Fibroblast of skin of abdomen (primary cell): ENCODE measurements at places on chromosomes 11 and 22.
A peak's percentile ranks its signal among the peaks of the same experiment; 100 is the strongest.

DNA sequence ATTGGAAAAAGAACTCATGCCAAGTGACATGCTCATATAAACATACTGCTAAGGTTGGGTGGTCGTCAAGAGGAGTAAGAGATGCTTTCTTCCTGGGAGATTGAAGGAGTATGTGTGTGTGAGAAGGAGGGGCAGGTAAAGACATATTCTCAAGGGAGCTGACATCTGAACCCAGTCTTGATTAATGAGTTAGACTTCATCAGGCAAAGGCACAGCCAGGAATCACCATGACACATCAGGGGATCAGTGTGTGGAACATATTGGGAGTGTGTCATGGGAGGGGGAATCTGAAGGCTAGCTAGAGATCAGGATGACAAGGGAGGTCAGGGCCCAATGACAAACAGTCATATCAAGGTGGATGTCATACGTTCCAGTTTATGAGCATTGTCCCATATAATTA, 14.9 kb downstream of the CNTF start:
- DNase-seq: no peak

DNA sequence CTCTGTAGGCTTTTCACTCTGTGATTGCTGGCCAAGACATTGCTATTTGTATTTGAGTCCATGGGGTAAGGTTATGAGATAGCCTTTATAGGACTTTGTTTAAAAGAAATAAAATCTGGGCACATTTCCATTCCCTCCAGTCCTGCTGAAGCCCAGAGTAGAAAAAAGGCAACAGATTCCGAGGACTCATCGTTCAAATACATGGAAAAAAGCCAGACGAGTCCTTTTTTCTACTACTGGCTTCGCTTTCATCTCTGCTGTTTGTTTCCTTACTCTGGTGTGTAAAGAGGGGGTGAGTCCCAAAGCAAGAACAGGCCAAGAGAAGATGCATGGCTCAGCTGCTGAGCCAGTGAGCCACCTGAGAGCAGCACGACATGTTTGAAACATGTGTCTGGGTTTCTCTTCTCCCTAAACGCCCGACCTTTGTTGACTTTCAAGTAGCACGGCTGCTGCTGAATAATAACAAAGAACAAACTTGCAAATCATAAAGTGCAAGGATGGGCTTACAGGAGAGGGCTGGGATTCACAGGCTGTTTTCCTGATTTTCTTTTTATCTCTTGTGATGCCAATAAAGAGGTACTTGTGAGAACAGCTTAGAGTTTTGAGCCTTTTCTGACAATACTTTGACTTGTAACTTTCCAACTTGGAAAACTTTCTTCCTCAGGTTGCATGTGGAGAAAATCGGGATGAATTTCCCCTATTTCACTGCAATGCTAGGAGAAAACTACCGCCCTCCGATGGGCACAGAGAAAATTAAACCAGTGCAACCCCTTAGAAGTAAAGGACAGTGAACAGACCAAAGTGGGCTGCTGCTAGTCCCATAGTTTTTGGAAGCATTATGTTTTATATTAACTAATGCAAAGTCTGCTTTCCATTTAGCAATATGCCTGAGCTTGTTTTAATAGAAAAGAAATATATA, 195.2 kb upstream of the RAG2 start:
- no peak for DNase-seq

DNA sequence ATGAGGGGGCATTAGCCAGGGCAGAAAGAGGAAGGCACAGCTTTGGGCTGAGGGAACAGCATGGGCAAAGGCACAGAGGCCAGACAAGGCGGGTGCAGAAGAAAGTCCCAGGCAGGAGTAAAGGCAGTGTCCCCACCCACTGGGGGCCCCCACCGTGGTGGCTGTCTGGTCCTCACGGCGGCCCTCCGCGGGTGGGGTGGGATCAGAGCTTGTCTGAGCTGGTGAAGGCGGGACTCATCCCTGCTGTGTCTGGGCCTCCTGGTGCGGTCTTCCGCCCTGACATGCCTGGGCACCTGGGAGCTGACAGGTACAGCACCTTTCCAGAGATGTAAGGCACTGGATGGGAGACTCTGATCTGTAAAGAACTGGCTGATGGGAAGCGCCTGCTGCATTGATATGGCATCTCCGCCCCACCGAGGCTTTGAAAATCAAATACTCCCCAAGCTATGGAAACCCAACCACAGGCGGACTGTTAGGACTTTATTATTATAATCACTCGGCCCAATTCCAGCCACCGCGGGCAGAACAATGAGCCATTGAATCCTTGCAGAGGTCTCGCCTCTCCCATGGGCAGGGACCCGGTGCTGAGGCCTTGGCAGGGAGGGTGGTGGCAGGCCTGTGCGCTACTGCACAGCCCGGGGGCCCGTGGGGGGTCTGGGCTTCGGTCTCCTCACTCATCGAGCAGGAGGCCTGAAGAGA, 14.2 kb upstream of the GNB1L start:
- no peak for DNase-seq

- no peak for DNase-seq
Observed at GRCh38 chr22:45783690-45784089, 112.1 kb downstream of the ATXN10 start.

DNA sequence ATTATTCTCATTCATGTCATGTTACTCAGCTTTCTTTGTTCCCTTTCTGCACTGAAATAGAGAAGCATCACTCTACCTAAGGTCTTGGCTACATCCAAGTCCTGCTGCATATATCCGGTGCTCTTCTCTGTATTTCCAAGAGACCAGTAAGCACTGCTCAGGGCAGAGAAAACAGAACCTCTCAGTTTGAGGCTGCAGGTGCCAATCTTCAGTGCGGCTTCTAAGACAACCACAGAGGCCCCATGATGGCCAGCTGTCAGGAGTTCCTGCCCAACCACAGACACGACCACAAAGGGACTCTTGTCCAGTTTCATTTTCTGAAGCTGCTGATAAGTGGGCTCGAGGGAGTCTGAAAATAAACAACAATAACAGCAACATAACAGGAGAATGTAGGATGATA, 378.4 kb upstream of the PITPNB start:
- DNase-seq: no peak

DNA sequence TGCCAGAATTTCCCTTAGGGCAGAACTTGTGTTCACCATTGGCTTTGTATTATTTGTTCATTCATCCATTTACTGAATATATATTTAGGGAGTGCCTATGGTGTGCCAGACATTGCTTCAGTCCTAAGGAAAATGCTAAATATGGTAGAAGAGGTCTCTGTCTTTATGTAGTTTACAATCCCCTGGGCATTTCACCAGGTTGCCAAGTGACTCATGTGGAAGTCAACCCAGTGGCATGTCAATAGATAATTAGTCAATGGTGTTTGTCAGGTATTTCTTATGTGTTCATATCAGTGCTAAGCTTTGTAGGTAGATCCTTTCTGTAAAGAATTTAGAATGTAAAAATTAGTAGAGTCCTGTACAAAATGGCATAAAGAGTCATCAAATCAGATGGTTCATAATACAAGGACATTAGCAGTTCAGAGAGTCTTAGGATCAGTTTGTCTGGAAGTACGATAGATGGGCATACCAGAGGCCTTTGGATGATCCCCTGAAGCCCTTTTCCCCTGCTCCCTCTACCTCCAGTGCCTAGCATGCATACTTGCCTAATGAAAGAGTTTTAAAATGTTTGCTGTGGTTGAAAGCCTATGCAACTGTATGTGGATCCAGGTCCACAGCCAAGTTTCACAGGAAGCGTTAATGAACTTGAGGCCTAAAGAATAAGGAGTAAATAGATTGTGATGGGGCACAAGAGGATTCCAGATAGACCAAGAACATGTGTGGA, 58.5 kb upstream of the SESN3 start:
- no peak for DNase-seq

DNA sequence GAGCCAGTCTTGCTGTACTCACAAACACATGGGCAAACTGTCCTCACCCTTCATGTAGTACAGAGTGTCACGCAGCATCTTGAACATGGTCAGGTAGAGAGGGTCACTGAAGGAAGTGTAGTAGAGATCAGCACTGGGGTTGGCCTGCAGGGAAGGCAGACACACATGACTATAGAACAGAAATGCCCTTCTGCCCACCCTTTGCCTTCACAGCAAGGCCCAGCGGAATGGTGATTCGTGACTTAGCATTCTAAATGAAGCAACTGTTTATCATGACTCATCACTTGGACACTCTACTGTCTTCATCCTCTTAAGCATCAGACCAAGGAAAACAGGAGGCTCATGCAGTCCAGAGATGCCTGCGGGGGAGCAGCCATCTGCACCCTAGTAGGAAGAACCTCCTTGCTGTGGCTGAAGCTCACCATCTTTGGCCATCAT, 33.4 kb downstream of the SERPIND1 start:
- DNase-seq: peak; percentile 93

- DNase-seq: no peak
Observed at GRCh38 chr22:41847300-41847699, 14.4 kb downstream of the SREBF2 start.

DNA sequence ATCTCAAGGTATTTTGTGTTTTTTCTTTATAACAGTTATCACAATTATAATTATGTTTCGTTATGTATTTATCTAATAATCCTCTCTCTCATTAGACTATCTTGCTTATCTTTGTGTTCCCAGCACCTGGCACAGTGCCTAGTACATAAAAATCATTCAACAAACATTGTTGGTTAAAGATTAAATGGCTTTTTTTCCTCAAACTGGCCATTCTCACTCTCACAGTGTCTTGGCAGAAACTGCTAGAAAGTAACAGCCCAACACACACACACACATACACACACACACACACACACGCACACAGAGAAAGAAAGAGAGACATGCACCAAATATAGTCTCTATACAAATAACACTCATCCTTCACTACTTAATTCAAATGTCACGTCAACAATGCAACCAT, 36.8 kb downstream of the OR10A6 start:
- no peak for DNase-seq

DNA sequence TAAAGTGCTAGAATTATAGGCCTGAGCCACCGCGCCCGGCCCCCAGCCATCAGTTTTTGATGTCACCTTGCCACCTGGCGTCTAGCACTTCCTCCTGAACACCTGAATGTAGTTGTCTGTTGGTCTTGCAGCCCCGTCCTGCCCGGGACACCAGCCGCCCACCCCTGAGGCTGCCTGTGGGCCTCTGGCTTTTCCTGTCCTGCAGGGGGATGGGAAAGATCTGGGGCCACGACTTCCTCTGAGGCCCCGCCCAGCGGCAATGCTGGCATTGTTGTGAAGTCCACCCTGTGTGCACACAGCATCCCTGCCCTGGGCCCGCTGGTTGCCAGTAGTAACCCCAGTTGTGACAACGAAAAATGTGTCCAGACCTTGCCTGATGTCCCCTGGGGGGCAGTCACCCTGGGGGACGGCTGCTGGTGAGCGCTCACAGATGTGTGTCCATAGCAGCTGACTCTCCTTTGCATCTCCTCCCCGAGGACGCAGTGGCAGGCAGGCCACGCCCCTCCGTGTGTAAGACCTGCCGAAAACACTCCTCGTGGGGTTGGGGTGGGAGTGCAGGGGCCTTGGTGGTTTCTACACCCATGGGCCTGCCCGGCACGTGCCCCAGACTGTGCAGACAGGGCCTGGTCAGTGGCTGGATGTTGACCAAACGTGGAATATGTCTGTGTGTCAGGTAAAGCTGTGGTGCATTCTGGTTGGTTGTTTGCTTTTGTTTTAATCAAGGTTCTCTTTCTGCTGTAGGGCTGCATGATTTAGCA, 6.8 kb downstream of the SELENOO start:
- DNase-seq: no peak

GRCh38 chr11:119729951-119730613, 1.1 kb upstream of the NECTIN1 start:
- peak; percentile 43 for DNase-seq

GRCh38 chr22:24155627-24156140, 25.6 kb upstream of the SUSD2 start:
- peak; percentile 54 for DNase-seq

GRCh38 chr11:119823077-119823476, 94.1 kb upstream of the NECTIN1 start:
- DNase-seq: no peak

DNA sequence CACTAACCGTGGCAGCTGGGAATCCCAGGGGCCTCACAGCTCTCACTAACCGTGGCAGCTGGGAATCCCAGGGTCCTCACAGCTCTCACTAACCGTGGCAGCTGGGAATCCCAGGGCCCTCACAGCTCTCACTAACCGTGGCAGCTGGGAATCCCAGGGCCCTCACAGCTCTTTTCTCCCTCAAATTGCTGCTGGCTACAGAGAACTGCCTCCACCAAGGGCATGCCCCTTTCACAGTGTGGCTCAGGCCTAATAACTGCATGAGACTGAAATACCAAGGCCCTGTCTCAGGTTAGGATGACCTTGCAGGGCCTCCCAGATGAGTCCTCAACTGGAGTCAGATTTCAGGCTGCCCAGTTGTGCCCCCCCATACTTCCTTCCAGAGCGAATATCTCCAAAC, 35.1 kb upstream of the GGTLC2 start:
- no peak for DNase-seq

DNA sequence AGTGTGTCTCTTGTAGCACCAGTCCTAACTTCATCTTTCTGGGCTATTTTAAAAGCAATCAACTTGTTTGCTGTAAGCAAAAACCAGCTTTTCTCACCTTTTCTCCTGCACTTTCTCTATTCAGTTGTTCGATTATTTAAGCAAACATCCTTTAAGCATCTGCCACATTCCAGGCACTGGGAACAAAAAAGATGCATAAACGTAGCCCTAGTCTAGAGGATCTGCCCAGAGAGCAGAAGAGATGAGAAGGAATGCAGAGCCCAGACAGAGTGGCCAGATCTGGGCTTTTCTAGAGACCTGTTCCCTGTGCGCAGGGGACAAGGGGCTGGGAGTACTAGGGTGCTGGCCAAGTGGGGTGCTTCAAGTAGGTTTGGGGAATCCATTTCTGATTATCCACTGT, 8.4 kb downstream of the APLNR start:
- DNase-seq: no peak

DNA sequence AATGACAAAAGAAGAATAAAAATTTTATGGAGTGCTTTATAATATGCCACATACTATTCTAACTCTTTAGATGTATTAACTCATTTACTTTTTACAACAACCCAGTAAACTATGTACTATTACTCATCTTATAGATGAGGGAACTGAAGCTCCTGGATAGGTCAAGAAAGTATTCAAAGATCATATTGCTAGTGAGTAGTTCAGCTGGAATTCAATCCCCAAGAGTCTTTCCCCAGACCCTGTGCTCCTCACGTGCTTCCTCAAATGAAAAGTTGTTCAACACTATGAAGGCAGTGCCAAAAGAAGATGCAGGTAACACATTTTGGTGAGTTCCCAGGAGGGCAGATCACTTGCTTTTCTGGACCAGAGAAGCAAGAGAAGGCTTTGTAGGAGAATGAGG, 46.8 kb downstream of the BTG4 start:
- peak; percentile 79 for DNase-seq

DNA sequence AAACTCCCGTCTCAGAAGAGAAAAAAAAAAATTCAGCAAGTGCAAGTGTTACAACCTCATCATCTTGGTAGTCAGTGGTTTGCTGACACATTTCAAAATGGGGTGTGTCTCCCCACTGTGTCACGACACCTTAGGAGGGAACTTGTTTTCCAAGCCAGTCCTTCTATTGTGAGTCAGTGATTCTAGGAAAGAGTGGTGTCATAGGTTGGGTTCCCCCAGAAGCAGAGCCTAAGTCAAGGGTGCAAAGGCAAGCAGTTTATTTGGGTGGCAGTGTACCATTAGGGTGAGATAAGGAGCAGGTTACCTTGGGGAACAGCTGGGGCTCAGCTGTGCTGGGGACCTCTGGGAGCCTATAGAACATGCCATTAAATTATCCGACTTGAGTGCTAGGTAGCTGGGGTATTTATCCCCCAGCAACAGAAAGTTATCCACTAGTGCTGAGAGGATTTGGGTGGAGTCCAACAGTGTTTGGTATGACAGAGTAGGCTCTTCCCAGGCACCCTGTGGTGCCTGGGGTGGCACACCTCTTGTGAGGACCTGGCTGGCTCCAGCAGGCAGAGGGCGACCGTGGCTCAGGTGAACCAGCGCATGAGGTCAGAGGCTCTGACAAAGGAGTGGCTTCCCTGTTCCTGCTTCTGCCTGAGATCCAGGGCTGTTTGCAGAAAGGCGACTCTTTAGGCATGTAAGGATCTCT, 41.7 kb downstream of the KIAA1671 start:
- DNase-seq: no peak
